B cell (primary cell): ENCODE measurements at places on chromosomes 4 and X. TPM values are rescaled to one million over a fixed set of nuclear protein-coding genes. Genes with fewer than 3 reads are reported as not detected.

SLITRK4 gene
- total RNA-seq, result not detected in 2 replicates

TMEM154 gene
- 96.6 and 99.1 TPM in 2 replicates for total RNA-seq

TEX11 gene
- not detected in 2 replicates for total RNA-seq

STATH gene
- total RNA-seq, result not detected in 2 replicates

SSX2B gene
- total RNA-seq, result not detected in 2 replicates

CENPI gene
- total RNA-seq, result 1.9 and 3.2 TPM in 2 replicates
